BJ (cell line): ENCODE measurements at places on chromosomes 5 and 9.

GRCh38 chr9:23117616-23118015 is 671.0 kb downstream of the DMRTA1 start:
- DNase-seq: no peak

- DNase-seq: no peak
Observed at GRCh38 chr9:109801484-109801883, 21.5 kb downstream of the PALM2AKAP2 start.

- no peak for DNase-seq
Observed at GRCh38 chr5:166436872-166437271, 1854.6 kb upstream of the WWC1 start.

DNA sequence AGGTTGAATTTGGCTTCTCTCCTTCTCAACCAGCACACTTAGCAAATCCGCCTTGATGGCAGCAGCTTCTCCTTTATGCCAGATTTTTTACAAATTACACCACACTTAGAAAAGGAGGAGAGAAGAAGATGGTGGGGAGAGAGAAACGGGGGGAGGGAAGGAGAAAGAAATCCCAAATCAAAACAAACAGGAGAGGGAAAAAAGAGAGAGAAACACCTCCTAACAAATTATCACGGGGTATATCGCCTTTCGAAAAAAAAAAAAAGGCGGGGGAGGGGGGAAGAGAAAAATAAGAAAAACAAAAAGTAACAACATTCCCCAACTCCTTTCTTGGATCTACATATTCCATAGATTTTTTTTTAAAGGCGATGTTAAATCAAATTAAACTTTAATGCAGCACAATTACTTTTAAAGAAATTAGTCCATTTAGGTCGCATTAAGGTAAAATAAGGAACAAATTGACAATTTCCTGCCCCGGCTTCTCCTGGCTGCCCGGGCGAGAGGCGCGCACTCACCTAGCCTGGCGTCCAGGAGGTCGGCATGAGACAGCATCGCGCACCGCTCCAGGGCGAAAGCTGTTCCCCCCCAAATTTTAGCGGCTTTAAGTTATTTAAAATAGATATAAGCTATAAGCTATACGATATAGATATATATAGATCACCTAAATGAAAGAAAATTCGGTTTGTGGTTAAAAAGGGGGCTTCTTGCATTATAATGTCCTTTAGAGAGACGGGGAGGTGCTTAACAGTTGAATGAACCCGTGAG is at the start of gene OTP:
OTP (minus strand) TSS at position 716 of the 765 bp plus-strand sequence; CDS start at position 552, 164 bp downstream.
- no peak for DNase-seq

- no peak for DNase-seq
Observed at GRCh38 chr5:14286574-14287421, 143.7 kb downstream of the TRIO start.

GRCh38 chr5:170293273-170293672 is 4.3 kb downstream of the LCP2 start:
- DNase-seq: no peak

GRCh38 chr9:79189511-79189924 is 382.2 kb upstream of the TLE4 start:
- no peak for DNase-seq

GRCh38 chr5:5183933-5184332 is 43.8 kb downstream of the ADAMTS16 start:
- DNase-seq: no peak

GRCh38 chr9:137710704-137711103 is 91.9 kb downstream of the EHMT1 start:
- DNase-seq: no peak

- no peak for DNase-seq
Observed at GRCh38 chr5:51389577-51390463, 6.6 kb downstream of the ISL1 start.

DNA sequence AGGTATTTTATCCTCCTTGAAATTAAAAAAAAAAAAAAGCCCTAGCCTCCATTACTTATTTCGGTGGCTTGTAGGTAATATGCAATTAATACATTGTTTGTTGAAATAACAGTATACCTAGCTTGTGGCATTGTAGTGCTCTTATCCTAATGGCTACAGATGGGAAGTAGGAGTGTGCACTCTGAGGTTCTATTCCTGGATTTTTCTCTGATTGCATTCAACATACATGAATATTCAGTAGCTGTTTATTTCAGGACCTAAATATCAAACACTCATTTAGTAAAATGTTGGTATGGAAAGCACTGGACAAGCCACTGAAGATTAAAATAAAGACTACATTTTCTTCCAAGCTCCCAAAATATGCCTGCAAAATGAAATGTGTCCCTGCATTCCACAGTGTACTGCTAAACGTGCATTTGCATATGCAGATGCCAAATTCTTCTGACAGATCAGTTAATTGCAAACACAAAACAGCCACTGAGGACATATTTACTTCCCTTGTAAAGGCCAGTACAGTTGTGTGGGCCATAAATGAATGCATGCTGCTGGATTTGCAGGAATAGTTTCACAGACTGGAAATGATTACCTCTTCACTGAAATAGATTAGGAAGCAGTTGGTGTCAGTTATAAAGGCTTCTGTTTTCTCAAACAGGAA is 826.1 kb downstream of the PRELID2 start:
- DNase-seq: no peak

DNA sequence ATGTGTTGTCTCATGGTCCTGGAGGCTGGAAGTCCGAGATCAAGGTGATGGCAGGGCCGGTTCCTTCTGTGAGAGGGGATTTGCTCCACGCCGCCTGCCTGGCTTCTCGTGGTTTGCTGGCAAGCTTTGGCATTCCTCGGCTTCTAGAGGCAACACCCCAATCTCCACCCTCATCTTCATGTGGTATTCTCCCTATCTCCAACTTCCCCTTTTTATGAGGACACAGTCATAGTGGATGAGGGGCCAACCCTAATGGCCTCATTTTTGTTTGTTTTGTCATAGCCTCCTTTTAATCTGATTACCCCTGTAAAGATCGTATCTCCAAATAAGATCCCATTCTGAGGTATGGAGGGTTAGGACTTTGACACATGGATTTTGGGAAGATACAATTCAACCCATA is 41.7 kb upstream of the CLK4 start:
- DNase-seq: no peak

DNA sequence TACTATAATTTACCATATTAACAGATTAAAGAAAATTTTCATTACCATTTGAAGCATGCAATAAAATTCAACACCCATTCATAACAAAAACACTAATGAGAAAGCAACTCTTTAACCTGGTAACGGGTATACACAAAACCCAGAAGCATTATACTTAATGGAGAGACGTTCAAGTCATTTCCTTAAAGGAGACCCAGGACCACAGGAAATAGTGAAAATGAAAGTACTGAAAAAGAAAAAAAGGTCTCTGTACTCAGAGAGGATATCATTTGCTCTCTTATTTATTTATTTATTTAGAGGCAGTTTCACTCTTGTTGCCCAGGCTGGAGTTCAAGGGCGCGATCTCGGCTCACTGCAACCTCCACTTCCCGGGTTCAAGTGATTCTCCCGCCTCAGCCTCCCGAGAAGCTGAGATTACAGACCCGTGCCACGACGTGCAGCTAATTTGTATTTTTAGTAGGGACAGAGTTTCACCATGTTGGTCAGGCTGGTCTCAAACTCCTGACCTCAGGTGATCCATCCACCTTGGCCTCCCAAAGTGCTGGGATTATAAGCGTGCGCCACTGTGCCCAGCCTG is 61.6 kb downstream of the SETX start:
- DNase-seq: no peak

- DNase-seq: no peak
Observed at GRCh38 chr5:104015765-104016164, 453.2 kb upstream of the NUDT12 start.

GRCh38 chr9:87285183-87285850 is 212.3 kb upstream of the DAPK1 start:
- DNase-seq: no peak

- DNase-seq: no peak
Observed at GRCh38 chr5:96943799-96944198, 7.9 kb downstream of the LNPEP start.

GRCh38 chr5:150779397-150780186 is 1.0 kb downstream of the SMIM3 start:
- DNase-seq: no peak

DNA sequence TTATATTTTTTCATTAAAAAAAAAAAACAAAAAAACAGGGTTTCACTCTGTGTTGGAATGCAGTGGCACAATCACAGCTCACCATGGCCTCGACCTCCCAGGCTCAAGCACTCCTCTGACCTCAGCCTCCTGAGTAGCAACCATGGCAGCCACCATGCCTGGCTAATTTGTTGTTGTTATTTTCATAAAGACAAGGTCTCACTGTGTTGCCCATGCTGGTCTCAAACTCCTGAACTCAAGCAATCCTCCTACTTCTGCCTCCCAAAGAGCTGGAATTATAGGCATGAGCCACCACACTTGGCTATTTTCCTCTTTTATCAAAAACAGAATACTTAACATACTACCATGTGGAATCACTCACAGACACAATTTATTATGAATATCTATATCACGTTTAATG is 46.7 kb downstream of the UBAP2 start:
- no peak for DNase-seq

DNA sequence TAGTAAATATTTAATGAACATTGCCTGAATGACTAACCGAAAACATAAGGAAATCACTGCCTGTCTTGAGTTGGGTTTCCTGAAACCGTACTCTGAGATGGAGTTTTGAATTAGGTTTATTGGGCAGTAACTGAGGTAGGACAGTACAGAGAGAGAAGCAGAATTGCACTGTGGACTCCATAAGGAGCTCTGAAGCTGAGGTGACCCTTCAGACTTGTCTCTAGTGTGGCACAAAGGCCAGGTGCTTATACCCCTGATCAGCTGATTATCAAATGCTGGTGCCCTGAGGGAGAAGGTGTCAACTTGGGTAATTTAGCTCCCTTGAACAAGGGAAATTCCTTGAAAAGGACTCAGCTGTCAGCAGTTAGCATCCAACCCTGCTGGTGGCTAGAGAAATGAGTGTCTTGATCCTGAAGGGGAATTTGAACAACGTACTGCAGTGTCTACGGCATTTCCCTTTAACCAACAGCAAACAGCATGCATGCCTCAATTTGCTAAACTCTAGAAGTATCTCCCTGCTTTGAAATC is 135.0 kb upstream of the SMARCA2 start:
- no peak for DNase-seq
